ENCODE measurements at places on chromosomes 11 and 22.
A peak's percentile ranks its signal among the peaks of the same experiment; 100 is the strongest.

DNA sequence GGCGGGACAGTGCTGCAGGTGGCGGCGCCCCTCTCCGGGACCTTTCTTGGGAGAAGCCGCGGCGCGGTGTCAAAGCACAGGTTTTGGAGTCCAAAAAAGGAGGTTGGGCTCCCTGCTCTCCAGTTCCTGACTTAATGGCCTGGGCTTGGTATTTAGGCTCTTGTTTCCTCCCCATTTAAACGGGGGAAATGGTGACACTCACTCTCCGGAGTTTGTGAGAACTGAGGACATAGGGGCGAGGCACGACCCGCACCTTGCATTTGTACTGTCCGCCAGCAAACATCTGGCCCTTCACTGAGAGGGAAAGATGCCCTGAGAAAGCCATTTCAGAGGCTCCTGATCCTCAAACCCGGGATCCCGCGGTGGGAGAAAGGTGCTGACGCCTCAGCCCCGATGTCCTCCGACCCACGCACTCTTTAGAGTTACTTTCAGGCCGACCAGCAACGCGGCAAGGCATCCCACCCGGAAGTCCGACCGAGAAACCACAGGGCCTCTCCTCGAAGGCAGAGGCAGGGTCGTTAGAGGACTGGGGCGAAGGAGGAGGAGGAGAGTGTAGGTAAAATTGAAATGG is 2.9 kb upstream of the WDR74 start:
- peak; percentile 67 for DNase-seq

- DNase-seq, result peak; percentile 33
These were observed 5.2 kb downstream of the NUMA1 start for GRCh38 chr11:72075109-72075508.

- DNase-seq, result no peak
These were observed 87.9 kb downstream of the BCR start for GRCh38 chr22:23268139-23268712.

DNA sequence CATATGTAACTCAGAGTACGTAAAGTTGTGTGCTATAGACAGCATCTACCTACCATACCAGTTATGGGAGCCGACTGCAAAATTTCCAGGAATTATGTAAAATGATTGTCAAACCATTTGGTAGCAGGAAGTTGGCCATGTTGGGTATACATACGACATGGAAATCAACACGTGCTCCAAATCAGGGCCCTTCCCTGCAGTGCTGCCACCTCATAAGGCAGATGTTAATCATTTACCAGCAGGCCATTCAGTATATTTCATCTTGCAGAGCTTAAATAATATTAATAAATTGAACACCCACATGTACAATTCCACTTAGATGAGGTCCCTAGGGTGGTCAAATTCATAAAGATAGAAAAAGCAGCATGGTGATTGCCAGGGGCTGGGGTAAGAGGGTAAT is 9.8 kb downstream of the MS4A18 start:
- DNase-seq, result no peak

GRCh38 chr11:34971928-34972327 is 55.5 kb downstream of the PDHX start:
- no peak for DNase-seq

DNA sequence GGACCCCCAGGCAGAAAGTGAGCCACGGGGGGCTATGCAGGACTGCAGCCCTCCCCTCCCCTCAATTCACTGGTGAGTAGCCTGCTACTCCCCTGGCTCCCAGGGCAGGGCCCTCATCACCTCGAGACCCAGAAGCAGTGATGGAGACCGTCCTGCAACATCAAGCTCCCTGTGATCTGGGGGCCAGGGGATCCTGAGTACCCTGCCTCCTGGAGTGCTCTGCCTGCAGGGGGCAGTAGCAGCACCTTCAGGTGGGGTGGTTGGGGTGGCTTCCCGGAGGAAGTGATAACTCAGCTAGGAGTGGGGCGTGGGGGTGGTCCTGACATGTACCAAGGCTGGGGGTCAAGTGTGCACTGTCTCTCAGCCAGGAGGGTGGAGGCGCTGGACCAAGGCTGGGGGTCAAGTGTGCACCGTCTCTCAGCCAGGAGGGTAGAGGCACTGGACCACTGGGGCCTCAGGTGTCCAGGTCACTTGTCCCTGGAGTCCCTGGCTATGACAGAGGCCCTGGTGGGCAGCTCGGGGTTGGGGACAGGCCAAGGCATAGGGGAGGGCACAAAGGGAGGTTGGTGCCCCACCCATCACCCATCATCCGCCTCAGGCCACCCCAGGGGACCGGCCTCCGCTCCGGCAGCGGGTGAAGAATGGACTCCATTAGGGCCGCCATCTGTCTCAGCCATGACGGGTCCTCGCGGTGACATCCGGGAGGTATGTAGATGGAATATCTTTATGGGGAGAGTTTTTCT is 9.4 kb downstream of the RTN4R start:
- no peak for DNase-seq

- DNase-seq, result no peak
These were observed 23.6 kb downstream of the XKR3 start for GRCh38 chr22:16801571-16801970.

- no peak for DNase-seq
These were observed 29.8 kb downstream of the CABIN1 start for GRCh38 chr22:24040946-24041345.

- DNase-seq, result no peak
These were observed 142.8 kb upstream of the B3GAT1 start for GRCh38 chr11:134554861-134555260.

DNA sequence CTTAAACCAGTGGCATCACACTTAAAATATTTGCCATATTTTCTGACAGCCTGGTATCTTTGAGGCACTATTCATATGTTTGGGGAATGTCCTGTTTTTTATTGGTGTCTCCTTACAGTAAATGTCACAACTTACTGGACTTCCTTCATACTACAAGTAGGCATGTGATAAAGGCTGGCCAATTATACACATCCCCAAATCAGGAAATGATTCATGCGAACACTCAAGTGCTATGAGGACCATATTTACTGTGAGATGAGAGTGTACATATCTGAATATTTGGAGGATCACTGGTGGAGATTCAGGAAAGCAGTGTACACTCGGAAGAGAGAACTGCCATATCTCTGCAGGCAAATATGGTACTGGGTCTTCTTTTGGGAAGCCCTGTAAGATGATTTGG is 913.8 kb upstream of the CHORDC1 start:
- no peak for DNase-seq

DNA sequence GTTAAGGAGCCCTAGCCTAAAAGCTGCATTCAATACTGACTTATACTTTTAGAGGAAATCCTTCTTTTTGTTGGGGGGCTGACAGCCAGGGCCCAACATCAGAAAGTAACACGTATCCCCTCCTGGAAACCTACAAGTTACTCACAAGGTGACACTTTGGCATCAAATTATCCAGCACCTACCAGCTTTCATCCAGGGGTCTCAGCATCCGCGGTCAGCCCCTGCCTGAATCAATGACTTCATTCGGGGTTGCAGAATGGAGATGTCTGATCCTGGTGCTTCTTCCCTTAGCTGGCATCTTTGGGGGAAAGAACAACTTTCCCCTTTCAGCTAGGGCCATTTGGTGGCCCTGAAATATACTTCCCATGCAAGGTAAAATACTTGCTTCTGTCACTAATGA is 5.3 kb upstream of the NAP1L4 start:
- no peak for DNase-seq

- no peak for DNase-seq
These were observed 894.1 kb upstream of the API5 start for GRCh38 chr11:42417691-42418090.

DNA sequence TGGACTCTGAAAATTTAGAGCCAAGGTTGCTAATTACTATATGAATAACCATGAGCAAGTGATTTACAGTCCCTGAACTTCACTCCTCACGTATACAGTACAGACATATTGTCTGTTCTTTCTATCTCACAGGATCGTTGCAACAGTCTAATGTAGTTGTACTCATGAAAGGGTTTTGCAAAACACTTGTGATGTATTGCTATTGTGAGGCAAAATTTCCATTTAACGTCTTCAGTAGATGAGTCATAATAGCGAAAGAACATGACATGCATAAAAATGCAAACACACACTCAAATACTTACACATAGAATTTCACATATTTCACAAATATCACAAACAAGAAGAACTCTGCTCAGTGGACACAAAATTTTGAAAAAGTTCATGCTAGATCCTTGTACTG is 134.6 kb upstream of the TRPC6 start:
- DNase-seq, result no peak

DNA sequence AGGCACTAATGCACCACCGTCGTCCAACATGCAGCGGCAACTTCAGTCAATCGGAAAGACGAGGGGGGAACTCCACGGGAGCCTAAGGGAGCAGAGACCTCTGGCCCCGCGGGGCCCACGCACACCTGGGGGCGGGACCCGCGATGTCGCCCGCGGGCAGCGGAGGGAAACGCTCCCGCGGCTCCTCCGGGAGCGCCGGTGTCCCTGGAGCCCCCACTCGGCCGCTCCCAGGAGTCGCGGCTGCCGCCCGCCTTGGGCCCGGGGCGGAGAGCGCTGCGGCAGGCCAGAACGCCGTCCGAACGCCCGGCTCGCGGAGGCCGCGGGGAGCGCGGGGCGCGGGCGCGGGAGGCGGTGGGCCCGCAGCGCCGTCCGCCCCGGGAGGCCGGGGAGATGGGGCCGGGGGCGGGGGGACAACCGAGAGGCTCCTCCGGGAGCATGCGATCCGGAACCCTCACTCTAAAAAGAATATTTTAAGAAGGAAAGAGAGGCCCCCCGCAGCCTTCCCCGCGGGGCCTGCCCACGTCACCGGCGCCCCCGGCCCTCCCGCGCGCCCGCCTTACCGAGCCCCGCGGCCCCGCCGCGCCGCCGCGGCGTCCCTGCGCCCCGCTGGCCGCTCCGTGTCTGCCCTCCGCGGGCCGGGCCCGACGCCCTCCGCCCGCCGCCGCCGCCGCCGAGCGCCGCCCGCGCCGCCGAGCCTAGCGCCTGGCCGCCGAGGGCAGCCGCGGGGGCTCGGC is 86.6 kb upstream of the ARHGAP32 start:
- peak; percentile 13 for DNase-seq

GRCh38 chr11:45527898-45528297 is 137.5 kb downstream of the CHST1 start:
- DNase-seq, result no peak

DNA sequence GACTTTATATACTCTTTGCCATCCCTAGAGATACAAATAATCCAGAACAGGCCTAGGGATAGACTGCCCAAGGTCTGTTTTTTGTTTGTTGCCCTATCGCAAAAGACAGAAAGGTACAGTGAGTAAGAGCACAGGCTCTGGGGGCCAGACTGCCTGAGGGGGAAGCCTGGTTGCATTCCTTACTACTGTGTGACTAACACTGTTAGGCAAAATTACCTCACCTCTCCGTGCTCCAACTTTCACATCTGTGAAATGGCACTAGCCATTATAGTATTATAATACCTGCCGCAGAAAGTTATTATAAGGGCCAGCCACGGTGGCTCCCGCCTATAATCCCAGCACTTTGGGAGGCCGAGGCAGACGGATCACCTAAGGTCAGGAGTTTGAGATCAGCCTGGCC is 14.5 kb downstream of the SLC35F2 start:
- DNase-seq, result no peak

GRCh38 chr11:46321757-46322156 is 25.5 kb upstream of the DGKZ start:
- no peak for DNase-seq

DNA sequence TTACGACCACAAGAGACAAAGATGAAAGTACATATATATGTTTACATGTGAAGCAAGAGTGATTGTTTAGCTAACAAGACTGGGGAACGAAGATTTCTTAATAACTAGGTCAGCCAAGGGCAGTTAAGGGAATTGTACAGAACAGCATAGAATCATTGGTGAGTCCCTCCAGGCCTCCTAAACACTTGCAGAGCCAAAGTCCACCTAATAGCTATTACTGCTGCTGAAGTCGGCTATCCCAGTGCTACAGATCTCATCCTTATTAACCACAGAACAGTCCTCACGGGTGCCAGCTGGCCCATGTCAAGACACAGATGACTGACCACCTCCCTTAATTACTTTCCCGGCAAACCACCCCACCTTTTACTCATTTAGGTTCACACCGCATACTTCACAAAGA is 68.5 kb upstream of the OPCML start:
- peak; percentile 20 for DNase-seq

GRCh38 chr11:78539506-78539905 is 35.2 kb downstream of the NARS2 start:
- no peak for DNase-seq

GRCh38 chr11:35116245-35116644 is 22.7 kb upstream of the CD44 start:
- DNase-seq, result no peak

- peak; percentile 32 for DNase-seq
These were observed 874 bp downstream of the ZFTA start for GRCh38 chr11:63767565-63768236.

DNA sequence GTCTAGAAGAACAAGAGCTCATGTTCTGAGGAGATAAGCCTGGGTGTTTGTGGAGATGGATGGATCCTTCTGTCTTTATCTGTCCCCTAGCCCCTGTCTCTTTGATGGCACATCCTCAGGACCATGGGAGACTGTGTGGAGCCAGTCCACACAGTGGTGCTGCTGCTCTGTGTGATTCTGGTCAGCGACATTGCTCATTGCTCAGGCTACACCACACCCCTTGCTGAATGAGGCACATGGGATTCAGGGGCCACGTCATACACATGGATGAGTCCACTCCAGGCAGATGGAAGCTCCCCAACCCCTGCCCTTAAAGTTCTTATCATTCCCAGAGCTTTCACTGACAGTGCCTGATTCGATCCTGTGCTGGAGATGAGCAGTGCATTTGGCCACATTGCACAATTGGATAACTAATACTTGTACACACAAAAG is 222.2 kb downstream of the NAV2 start:
- no peak for DNase-seq

DNA sequence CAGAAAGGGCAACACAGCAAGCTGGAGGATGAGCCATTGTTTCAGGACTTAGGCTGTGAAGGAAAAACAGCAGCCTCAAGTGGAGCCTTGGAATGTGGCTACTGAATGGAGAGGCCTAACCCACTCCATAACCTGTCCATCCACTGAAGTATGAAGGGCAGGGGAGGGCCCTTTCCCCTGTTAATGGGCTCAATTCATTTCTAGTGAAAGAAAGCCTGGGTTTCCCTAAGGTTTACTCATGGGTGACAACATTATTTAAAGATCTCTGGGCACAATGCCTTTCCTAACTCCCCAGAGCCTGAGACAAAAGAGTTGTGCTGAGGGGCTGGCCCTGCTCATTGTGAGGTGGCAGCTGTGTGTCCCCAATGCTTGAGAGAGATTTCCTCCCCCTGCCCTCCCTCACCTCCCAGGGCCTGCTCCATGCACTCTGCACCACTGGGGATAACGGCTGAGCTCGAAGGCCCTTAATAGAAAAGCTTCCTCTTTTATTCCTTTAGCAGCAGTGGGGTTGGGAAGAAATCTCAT is 83.8 kb downstream of the ME3 start:
- DNase-seq, result no peak

DNA sequence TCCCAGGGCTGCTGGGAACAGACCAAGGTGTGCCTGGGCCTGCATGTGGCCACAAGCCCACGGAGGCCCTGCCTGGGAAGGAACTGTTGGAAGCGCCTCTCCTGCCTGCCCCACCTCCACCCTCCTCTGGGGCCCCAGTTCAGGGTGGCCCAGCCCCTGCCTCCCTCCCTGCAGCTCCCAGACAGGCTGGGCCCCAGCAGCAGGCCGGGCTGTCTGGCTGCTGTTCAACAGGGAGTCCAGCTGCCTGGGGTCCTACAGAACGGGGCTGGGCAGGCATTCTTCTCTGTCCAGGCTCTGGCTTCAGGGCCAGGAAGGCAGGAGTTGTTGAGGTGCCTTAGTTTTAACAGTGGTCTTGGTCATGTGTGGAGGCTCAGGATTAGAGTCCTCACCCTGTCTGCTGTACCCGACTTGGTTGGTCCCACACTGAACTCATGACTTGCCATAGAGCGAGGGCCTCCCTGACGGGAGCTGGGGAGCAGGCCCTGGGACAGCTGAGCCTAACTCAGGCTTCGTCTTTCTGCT is 11.8 kb downstream of the PRDM11 start:
- DNase-seq, result no peak
